Inflammatory macrophage treated with lipopolysaccharide for 1 hour (primary cell): ENCODE measurements at places on chromosomes 4 and X.

DNA sequence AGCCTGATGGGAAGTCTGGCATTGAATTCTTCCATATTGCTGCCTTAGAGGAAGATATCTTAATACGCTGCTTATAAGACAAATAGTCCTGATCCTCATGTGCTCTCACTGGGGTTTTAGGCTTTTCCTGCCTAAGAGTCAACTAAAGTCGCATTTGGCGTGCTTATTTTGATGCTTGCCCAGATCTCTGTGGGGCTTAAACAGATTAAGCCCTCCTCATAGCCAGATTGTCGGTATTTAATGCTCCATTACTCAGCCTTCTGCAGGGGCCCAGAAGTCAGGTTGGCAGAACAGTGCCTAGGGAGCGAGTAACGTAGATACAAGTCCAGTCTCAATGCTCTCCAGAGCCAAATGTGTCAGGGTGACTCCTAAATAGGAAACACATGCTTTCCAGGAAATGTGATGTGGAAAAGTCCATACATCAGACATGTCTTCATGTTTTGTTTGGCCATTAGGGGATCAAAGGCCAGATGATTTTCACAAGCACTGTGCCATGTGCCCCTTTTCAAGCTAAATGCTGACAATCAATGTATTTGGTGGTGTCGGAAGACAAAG is 262.8 kb downstream of the PRDM5 start:
- no peak for DNase-seq

GRCh38 chrX:119643696-119644095 is 37.5 kb upstream of the NKRF start:
- DNase-seq = no peak

- no peak for DNase-seq
Measured at GRCh38 chr4:80897537-80898303, 132.8 kb upstream of the BMP3 start.

- no peak for DNase-seq
Measured at GRCh38 chrX:138294951-138295350, 416.6 kb downstream of the FGF13 start.

DNA sequence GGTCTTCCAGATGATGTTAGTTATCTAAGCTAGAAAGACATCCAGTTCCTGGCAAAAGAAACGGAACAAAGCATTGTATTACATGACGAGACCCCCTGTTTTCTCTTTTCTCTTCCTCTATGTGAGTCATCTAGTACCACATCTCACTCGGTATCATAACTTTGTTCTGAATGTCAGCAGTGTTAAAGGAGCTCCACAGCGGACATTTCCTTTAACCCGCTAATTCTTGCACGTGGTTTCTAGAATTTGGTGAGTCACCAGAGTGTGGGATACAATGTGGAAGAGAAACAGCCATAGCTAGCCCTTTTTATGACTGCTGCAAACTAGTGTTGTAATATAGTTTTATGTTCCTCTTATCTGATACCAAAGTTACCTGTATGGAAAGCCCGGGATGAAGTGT is 243.7 kb downstream of the TENM3 start:
- no peak for DNase-seq

DNA sequence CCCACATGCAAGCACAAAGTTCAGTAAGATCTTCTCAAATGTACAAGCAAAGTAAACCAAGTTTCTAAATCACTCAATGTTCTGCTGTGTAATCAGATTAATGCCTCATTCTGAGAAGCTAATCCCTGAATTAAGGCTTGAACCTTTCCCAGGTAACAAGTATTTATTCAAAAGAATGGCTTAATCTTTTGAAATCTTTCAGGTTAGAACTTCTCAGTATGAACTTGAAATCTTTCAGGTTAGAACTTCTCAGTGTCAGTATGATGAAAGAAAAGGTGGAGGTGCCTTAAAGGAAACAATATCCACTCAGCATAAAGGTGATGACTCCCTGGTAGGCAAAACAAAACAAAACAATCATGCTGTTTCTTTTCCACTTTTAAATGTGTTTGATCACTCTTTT is 29.0 kb downstream of the TMPRSS11B start:
- no peak for DNase-seq

DNA sequence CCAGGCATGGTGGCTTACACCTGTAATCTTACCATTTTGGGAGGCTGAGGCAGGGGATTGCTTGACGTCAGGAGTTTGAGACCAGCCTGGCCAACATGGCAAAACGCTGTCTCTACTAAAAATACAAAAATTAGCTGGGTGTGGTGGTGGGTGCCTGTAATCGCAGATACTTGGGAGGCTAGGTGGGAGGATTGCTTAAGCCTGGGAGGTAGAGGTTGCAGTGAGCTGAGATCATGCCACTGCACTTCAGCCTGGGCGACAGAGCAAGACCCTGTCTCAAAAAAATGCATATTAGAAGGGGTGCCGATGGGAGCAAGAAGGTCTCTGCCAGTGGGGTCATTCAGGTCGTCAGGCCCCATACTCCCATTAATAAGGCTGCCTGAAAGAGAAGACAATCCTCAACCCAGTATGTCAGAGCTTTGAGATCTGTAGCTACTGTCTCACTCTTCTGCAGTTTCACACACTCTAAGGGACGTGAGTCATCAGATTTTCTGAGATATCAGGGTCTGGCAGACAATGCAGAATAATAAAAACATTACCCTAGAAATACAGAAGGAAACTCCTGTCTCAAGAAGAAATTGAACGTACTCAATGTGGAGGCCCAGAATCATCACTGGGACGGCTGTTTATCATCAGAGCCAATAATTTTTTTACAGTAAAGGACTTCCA is 176.7 kb upstream of the FAT1 start:
- DNase-seq = no peak

DNA sequence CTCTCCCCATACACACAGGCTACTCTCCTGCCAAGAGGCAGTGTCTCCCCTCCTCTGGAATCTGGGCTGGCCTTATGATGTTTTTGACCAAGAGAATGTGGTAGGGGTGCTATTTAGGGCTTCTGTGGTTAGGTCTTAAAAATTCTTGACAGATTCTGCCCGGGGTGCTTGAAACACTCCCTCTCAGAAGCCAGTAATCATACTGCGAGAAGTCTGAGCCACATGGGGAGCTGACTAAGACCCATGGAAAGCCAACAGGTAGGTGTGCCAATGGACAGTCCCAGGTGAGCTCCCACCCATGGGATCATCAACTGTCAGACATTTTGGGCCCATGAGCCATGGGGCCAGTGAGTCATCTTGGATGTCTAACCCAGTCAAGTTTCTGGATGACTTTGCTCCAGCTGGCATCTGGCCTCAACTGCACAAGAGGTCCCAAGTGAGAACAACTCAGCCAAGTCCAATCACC is 315.7 kb downstream of the FBXW7 start:
- no peak for DNase-seq

DNA sequence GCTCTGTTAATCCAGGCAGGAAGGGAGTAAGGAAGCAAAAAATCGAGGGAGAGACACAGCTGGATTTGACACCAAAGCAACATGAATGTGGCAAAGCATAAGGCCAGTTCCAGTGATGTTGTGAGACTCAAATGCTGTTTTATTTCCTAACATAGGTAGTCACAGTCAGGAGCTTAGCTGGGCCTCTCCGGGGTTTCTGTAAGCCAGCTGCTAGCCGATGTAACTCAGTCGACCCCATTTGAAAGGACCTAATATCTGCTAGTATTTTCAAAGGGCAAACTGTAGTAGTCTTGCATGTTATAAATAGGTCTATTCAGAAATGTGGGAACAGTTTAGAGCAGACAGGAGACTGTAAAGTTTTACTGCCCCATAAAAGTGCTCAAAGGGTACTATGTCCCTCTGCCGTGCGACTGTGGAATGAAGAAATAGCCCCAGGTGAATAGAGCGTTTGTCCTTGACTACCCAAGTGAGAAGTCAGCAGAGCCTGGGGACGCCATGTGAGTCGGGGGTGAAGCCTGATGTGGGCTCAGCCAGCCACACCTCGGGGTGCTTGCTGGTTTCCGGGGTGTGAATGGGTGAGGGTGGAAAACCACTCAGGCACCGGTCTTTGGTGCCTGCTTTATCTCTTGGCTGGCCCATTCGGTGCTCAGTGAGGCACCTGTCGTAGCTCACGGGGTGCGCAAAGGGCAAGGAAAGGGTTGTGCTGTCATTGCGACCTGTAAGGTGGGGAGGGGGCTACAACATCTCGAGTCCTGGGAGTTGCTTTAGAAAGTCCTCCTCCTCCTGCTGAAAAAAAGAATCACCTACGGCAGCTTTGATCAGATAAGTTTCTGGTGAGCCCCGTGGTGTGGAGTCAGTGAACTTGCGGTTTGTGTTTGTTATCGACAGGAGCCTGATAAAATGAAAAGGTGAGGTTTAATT is 745 bp downstream of the TRIM2 start:
- DNase-seq = no peak

GRCh38 chr4:109164011-109164410 is 138.4 kb downstream of the COL25A1 start:
- no peak for DNase-seq

DNA sequence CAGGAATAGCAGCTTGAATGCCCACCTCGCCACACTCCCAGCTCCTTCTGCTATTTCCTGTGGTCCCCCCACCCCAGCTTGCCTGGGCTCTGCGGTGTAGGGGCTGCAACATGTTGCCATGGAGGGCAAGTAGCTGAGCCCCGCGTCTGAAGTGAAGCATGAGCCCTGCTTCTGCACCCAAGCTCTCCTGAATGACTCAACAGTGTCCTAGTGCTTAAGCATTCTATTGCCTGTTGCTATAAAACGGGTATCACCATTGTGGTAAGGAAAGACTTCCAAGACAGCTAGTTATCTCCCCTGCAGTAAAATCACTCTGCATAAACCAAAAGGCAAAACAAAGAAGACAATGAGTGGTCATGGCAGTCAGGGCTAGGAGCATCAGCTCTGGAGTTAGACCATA is 31.4 kb upstream of the SPATA4 start:
- no peak for DNase-seq

DNA sequence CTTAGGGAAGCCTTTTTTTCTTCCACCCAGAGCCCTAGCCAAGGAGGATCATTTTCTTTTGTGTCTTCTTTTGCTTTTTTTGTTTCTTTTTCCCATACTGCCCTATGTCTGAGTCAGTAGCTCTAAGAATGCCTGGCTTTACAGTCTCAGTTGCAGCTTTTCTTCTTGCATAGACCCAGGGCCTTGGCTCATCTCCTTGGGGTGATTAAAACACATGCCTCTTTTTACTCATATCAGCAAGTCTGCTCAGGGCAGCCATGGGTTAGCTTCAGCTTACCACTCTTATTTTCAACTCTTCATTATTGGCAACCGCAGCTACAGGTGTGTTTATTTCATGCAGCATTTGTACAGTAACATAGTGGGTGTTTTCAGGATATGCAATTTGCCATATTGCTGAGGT is 196.5 kb downstream of the STK32B start:
- no peak for DNase-seq

DNA sequence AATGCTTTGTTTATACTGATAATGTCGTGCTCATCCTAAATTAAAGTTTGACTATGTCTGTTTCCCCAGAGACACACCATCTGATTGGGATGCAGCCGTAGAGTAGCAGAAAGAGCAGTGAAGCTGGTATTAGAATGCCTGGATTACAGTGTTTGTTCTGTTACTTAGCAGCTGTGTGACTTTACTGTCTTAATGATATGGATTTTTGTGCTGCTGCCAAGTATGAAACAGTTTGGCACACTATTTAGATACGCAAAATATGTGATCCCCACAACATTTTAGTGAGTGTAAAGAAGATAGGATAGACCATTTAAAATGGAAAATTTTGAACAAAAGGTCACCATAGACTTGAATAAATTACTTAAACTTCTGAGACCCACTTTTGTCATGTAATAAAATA is 1.2 kb upstream of the CHIC1 start:
- DNase-seq = no peak

- no peak for DNase-seq
Measured at GRCh38 chr4:61445374-61446063, 245.4 kb downstream of the ADGRL3 start.
